ENCODE measurements at places on chromosomes 7 and 10.

DNA sequence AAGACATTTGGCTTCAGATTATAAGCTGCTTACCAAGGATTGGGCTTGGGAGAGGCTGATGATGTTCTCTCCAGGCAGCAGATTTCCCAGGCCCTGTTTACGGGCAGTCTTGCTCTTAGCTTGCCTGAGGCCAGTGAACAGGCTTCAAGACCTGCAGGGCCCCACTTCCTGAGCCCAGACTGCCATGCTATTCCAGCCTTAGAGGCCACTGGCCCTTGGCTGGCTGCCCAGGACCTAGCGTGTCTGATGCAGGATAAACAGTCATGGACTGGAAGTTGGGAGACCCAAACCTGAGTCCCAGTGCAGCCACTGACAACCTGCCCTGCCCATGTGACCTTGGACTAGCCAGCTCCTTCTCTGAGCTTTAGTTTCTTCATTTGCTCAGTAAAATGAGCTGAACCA is 2.9 kb downstream of the PRXL2A start:
- DNase-seq: no peak

DNA sequence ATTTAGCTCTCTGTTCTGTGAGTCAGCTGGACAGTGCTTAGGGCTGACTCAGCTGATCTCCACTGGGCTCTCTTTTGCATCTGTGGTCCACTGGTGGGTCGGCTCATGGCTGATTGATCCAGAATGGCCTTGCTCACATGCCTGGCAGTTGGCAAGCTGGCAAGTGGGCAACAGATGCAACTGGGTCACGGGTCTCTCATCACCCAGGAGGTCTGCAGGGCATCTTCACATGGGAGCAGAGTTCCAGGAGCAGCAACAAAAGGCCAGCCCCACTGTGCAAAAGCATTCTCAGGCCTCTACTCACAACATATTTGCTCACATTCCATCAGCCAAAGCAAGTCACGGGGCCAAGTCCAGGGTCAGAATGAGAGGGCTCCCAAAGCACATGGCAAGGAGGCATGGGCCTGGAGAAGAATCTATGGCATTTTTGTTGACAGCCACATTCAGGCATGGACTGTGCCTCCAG is 98.8 kb downstream of the OAT start:
- no peak for DNase-seq

DNA sequence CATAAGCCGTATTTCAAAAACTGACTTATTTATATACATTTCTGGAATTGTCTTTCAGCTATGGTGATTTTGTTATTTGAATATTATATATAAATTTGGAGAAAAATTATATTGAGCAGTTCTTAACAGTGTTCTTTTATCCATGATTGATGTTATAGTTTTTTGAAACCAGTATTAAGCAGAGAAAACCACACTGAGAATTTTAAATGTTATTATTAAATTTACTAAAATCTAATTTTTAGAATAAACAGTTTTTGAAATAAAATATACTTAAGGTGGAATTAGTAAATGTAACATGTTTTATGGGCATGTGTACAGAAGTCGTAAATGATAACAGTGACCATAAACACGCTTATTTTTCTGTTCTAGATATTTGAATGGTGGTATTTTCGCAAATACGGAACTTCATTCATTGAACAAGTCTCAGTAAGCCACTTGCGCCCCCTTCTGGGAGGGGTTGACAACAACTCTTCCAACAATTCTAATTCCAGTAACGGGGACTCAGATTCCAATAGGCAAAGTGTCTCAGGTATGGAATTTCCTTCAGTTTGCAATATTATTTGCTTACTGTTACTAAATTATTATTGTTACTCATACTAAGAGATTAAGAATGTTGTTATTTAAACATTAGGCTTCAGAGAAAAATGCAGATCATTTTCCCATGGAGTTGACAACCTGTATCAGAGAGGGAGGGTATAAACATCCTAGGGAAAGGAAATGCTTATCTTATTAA is 166.1 kb downstream of the ST7 start:
- no peak for DNase-seq

DNA sequence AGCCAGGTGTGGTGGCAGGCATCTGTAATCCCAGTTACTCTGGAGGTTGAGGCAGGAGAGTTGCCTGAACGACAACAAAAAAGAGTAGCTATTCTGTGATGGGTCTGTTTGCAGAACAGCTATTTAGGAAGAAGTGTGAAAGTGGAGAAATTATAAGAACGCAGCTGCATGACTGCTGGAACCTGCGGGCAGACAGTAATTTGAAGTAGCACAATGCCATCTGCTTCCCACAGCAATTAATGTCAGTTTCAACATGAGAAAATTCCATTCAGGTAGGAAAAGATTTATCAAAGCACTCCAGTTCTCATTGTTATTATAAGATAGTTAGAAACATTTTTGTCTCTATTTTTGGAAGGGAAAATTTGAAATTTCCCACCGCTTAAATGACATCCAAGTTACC is 21.5 kb downstream of the LAMB1 start:
- no peak for DNase-seq

DNA sequence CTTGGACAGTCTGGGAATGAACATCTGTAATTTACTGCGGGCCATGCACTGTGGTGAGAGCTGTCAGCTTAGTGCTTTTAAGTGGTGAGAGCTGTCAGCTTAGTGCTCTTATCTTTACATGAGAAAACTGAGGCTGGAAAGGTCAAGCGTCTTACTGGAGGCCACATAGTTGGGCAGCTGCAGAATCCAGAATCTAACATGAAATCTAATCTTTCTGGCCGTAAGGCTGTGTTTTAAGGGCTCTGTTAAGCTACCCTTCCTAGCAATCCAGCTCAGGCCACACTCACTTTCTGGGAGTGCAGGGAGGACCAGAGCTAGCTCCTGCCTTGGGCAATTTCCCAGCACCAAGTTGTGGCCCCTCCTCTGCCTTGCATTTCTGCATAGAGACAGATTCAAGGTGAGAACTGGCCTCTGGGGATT is 70.2 kb downstream of the SORCS3 start:
- no peak for DNase-seq

DNA sequence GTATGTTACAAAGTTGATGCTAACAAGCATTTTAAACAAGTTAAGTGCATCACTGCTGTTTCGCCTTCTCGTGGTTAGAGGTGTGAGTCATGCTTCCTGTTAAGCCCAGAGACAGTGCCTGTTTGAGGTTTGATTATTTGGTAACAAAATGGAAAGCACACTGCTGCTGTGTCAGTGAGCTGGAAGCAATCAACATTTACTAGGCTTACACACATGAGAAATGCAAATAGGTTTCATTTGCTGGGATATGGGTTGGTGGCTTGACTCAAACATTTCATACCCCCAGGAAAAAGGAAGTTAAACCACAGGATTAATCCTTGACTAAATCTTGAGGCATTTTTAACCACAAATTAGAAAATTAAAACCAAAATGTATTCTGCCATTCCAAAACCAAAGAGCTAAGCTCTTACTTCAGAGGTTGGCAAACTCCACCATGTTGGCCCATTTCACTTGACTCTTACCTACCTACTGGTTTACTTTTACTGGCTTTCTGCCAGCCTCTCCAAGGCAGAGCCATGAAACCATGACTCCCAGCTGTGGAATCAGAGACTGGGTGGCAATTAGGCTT is 139.2 kb downstream of the ETV1 start:
- DNase-seq: peak; percentile 94

GRCh38 chr10:93894516-93895378 is 969 bp downstream of the SLC35G1 start:
- DNase-seq: no peak

GRCh38 chr10:3081383-3081981 is 14.1 kb downstream of the PFKP start:
- no peak for DNase-seq

- DNase-seq: no peak
These were observed 18.9 kb downstream of the ZNF680 start for GRCh38 chr7:64544010-64544409.

DNA sequence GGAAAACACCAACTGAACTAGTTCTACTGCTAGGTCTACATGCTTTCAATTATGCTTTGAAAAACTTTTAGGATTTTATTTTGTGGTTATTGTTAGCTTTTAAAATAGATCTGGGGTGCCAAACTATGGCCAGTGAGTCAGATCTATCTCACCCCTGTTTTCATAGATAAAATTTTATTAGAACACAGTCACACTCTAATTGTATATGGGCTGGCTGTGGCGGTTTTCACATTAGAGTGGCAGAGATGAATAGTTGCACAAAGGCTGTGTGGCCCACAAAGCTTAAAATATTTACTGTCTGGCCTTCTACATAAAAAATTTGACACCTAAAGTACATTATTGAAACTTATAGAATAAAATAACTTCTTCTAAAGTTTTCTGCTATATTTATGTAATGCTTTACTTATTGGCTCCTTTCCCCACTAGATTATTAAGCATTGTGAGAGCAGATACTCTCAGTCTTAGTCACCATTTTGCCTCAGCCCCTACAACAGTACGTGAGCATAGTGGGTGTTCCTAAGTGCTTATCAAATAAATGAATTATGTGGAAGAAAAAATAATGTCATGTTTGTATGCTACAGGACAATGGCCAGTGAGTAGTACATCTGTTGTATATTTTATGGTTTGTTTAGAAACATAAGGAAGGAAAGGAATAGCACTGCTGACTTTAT is 5.4 kb upstream of the SUV39H2 start:
- no peak for DNase-seq

Measured in epithelial cell of proximal tubule (primary cell).